ENCODE measurements at places on chromosomes 7 and 10. TPM values are rescaled to one million over a fixed set of nuclear protein-coding genes. Genes with fewer than 3 reads are reported as not detected.

- no peak for DNase-seq
- H3K4me3 ChIP-seq, result no peak overlapping the region
- no peaks in the 10 kb centered on the region for H3K36me3 ChIP-seq
- peaks cover 3% of the 10 kb centered on the region for H3K27me3 ChIP-seq
- no peak overlapping the region for H3K27ac ChIP-seq
These were observed 104.7 kb upstream of the KLF14 start for GRCh38 chr7:130838738-130839137.

DNA sequence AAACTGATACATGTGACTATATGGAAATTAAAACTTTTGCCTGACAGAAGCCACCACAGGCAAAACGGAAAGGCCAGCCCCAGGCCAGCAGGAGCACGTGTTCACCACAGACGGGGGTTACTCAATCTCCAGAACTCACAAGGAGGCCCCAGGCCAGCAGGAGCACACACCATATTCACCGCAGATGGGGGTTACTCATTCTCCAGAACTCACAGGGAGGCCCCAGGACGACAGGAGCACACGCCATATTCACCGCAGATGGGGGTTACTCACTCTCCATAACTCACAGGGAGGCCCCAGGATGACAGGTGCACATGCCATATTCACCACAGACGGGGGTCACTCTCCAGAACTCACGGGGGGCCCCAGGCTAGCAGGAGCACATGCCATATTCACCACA lies 61.5 kb downstream of the NKX6-2 start:
- no peaks in the 10 kb centered on the region for H3K4me1 ChIP-seq
- H3K27me3 ChIP-seq, result no peaks in the 10 kb centered on the region
- DNase-seq, result no peak
- peaks cover 19% of the 10 kb centered on the region for H3K36me3 ChIP-seq
- H3K27ac ChIP-seq, result no peak overlapping the region
- no peak overlapping the region for H3K4me3 ChIP-seq

DNA sequence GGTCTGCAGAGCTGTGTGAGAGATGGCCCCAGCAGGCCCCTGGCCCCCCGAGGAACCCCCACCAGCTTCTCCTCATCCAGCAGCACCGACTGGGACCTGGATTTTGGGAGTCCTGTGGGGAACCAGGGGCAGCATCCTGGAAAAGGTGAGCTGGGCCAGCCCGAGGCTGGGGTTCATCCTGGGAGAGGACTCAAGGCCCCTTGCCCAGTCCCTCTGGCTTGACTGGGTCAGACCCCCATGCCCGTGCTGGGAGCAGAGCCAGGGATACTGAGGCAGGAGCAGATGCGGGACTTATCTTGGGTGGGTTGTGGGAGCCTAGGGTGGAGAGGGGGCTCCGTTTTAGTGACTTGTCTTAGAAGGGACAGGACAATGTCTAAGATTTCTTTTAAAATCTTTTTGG lies 47.5 kb downstream of the ZNF467 start:
- no peaks in the 10 kb centered on the region for H3K27me3 ChIP-seq
- DNase-seq, result peak; percentile 28
- peaks cover 98% of the 10 kb centered on the region for H3K36me3 ChIP-seq
- no peak overlapping the region for H3K4me3 ChIP-seq
- H3K27ac ChIP-seq, result no peak overlapping the region
- H3K4me1 ChIP-seq, result no peaks in the 10 kb centered on the region

DNA sequence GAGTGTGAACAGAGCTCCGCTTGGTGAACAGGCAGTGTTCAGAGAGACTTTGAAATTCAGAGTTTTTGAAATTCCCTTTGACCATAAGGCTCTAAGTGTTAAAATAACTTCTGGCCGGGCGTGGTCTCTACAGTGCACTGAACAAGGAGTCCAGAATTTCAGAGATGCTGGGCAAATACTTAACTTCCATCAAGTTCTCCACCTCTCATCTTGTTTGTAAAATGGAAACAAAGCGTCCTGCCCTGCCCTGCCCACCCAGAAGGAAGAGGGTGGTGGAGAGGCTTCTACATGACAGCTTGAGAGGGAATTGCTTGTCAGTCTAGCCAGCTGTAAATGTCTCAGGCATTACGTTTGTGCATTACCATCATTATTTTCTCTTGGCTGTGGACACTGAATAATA lies 102.6 kb downstream of the RGS10 start:
- H3K4me3 ChIP-seq, result no peak overlapping the region
- peaks cover 69% of the 10 kb centered on the region for H3K36me3 ChIP-seq
- H3K27ac ChIP-seq, result no peak overlapping the region
- H3K4me1 ChIP-seq, result peaks cover 20% of the 10 kb centered on the region
- no peak for DNase-seq

ANXA7 gene
- 93.5 TPM for total RNA-seq

FEZF1 gene
- not detected for total RNA-seq

NT5C2 gene
- 105 TPM for total RNA-seq

UPF2 gene
- 21.0 TPM for total RNA-seq

All from lower lobe of right lung (tissue), 2 donors.